NCI-H524 (cell line): ENCODE measurements at places on chromosomes 16 and 17.

- DNase-seq = no peak
Observed at GRCh38 chr16:66520406-66521170, 29.3 kb downstream of the TK2 start.

DNA sequence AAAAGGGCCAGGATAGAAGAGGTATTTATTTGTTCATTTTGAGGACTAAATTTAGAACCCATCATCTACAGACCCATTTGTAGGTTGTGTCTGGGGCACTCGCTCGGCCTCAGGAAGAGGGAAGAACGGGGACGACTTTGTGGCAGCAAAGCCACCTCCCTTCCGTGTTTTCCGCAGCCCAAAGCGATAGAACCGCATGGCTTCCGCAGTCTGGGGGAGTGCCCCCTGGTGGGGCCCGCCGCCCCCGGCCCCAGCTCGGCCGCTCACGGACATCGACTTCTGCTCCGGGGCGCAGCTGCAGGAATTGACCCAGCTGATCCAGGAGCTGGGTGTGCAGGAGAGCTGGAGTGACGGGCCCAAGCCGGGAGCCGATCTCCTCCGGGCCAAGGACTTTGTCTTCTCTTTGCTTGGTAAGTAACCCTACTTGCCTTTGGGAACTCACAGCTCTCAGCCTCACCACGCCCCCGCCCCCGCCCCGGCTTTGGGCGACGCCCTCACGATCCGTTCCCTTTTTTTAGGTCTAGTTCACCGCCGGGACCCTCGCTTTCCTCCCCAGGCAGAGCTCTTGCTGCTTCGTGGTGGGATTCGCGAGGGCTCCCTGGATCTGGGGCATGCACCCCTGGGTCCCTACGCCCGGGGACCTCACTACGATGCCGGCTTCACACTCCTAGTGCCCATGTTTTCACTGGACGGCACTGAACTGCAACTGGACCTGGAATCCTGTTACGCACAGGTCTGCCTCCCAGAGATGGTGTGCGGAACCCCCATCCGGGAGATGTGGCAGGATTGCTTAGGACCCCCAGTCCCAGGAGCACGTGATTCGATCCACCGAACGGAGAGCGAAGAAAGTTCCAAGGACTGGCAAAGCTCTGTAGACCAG, 681 bp downstream of the TMEM102 start:
- no peak for DNase-seq

DNA sequence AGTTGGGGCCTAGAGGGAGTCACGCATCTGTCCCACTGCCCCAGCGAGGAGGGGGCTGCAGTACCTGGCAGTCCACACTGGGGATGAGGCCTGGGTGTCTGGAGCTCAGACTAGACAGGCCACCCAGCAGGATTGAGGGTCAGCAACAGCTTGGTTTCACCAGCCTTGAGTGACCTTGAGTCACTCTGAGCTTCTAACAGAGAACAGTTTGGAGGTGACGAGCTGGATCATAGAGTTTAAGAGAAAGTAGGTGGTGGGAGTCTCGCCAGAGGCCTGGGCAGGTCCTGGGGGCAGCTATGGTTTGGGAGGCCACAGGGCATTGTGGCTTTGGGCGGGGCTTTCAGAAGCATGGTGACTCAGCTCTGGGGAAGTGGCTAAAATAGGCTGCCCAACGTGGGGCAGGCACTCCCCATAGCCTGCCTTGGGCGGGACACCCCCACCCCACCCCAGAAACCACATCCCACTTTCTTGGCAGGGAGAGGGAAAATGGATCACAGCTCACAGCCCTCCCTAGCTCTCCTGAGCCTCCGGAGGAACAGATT, 20.5 kb downstream of the CDC42EP4 start:
- DNase-seq = no peak

- peak; percentile 32 for DNase-seq
Observed at GRCh38 chr16:11526655-11527350, 59.9 kb downstream of the LITAF start.

GRCh38 chr16:74264811-74265210, 31.8 kb upstream of the PSMD7 start:
- DNase-seq = no peak

DNA sequence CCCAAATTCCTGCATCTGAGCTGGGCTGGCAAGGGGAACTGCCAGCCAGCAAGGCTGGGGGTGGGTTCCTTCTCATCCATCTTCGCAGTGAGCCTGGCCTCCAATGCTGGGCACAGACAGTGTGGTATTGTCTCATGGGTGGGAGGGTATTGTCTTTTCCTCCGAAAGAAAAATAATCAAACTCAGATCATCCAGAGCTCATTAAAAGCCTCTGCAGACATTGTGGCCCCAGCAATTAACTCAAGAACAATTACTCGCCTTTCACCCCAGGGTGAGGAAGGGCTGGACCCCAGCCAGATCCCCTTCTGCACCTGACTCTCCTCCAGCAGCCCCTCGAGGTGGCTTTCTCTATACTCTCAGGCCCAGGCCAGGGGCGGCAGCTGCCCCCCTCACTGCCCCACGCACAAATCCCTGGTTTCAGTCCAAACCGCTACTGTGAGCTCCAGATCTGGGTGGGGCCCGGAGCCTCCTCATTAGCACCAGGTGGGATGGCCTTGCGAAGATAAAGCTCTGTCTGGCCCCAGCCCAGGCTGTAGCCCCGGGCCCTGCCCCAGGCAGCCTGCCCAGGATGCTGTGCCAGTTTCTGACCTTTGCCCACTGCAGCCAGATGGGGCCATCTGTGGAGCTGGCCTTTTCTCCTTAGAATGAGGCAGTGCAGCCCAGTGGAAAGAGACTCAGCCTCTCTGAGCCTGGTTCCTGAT, 2.3 kb upstream of the KRT15 start:
- no peak for DNase-seq

GRCh38 chr17:81483862-81484194, 28.8 kb downstream of the ACTG1 start:
- DNase-seq = no peak

DNA sequence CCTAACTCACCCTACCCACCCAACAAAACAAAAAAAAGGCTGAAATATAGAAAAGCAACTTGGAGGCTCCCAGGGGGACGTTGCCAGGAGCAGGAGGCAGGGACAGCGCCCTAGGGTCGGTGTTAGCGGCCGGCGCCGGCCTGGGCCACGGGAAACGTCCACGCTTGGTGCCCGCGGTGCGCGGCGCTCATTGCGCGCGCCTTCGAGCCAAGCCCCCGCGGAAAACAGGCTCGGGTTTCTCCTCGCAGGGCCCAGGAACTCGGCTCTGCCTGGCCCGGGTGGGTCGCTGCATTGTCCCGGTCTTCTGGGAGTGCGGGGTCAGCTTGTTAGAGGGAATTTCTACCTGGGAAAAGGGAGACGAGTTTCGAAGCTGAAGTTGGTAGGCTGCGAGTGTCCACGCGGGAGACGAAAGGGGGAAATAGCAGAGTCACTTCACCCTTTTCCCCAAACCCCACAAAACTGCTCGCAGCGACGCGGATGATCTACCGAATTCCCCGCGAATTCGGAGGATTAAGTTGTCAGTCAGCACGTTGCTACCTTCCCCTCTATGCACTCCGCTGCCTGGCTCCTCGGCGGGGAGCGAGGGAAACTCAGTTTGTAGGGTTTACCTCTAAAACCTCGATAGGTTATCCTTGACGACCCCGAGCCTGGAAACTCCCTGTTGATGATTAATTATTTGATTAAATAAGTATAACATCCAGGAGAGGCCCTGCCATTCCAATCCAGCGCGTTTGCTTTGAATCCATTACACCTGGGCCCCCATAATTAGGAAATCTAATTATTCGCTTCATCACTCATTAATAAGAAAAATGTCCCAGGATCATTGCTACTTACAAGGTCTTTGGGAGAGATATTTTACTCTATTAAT, 751 bp upstream of the FOXC2 start:
- no peak for DNase-seq

- no peak for DNase-seq
Observed at GRCh38 chr17:70454377-70454776, 285.0 kb downstream of the KCNJ2 start.

- no peak for DNase-seq
Observed at GRCh38 chr16:83118365-83118764, 491.6 kb downstream of the CDH13 start.

DNA sequence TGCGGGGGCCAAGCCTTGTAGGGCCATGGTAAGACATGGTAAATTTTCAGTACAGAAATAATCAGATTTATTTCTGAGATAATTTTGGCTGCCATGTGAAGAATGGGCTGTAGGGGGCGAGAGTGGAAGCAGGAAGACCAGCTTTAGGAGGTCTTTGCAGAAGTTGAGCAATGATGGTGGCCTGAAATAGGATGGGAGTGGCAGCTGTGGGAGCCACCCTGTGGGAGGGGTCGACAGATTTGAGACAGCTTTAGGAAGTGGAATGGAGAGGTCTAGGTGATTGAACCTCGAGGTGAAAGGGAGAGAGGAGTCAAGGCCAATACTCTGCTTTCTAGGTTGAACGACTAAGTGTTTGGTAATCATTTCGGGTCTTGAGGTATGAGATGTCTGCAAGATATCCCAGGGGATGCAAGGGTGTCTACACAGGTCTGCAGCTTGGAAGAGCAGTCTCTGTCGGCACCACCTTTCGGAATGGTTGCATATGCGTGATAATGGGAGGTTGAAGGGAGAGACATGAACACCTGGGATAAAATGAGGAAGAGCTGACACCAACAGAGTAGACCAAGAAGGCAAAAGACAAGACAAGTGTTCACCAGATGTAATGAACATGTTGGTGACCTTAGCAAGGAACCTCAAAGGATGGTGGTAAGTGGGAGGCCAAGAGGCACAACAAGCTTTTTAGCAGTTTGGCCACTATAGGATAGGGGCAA, 4.2 kb upstream of the ATXN7L3 start:
- DNase-seq = peak; percentile 59

GRCh38 chr16:19907161-19907992, 22.7 kb upstream of the GPRC5B start:
- DNase-seq = peak; percentile 77

- no peak for DNase-seq
Observed at GRCh38 chr16:29649588-29650494, 13.2 kb upstream of the SPN start.

DNA sequence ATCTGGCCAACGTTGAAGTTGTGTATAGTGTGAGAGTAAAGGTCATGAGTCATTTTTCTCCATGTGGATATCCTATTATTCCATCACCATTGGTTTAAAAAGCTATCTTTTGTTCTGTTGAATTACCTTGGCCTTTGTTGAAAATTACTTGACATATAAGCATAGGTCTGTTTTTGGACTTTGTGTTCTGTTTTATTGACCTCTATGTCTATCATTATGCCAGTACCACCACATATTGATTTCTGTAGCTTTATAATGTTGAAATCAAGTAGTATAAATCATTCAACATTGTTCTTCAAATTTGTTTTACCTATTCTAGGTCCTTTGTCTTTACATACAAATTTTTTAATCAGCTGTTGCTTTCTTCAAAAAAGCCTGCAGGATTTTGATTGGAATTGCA, 58.5 kb downstream of the NLK start:
- DNase-seq = no peak

- DNase-seq = no peak
Observed at GRCh38 chr16:84369938-84370627, 1.7 kb downstream of the ATP2C2 start.

- DNase-seq = no peak
Observed at GRCh38 chr17:40794466-40794865, 5.3 kb downstream of the KRT28 start.

GRCh38 chr17:38877130-38877851, 7.4 kb downstream of the LASP1 start:
- no peak for DNase-seq

- no peak for DNase-seq
Observed at GRCh38 chr17:17950806-17951205, 21.4 kb downstream of the TOM1L2 start.

DNA sequence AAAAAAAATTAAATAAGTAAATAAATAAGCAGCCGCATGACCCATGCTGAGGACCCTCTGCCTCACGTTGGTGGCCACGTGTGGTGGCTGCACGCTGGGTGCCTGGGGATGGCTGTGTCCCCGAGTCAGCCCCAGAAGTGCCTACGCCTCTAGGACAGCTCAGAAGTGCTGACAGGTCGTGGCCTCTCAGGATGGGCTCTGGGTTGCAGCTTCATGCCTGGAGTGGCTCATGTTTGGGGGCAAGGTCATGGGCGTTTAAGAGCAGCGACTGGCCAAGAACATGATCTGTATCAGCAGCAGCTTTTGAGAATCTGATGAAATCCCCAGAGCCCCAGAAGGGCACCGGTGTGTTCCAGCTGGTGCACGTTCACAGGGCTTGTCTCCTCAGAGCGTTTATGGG, 26.8 kb upstream of the CAPN15 start:
- DNase-seq = no peak

DNA sequence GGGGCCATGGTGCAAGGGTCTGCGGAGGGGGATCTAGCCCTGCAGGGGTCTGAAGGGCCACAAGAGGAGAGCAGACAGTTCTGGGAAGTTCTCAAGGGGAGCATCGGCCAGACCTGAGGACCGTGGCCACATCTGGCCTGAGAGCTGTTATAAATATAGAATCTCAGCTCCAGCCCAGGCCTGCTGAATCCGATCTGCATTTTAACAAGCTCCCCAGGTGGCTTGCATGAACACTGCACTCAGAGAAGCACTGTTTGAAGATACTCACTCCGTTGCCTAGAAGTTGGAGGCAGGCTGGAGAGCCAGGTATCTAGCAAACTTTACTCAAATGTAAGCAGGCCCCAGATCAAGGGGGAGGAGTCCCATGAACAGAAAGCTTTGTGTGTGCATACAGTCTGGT, 61.3 kb downstream of the NKD1 start:
- DNase-seq = no peak

GRCh38 chr17:55233840-55234239, 30.9 kb upstream of the HLF start:
- no peak for DNase-seq

- peak; percentile 80 for DNase-seq
Observed at GRCh38 chr16:58506241-58507194, 6.6 kb downstream of the NDRG4 start.

DNA sequence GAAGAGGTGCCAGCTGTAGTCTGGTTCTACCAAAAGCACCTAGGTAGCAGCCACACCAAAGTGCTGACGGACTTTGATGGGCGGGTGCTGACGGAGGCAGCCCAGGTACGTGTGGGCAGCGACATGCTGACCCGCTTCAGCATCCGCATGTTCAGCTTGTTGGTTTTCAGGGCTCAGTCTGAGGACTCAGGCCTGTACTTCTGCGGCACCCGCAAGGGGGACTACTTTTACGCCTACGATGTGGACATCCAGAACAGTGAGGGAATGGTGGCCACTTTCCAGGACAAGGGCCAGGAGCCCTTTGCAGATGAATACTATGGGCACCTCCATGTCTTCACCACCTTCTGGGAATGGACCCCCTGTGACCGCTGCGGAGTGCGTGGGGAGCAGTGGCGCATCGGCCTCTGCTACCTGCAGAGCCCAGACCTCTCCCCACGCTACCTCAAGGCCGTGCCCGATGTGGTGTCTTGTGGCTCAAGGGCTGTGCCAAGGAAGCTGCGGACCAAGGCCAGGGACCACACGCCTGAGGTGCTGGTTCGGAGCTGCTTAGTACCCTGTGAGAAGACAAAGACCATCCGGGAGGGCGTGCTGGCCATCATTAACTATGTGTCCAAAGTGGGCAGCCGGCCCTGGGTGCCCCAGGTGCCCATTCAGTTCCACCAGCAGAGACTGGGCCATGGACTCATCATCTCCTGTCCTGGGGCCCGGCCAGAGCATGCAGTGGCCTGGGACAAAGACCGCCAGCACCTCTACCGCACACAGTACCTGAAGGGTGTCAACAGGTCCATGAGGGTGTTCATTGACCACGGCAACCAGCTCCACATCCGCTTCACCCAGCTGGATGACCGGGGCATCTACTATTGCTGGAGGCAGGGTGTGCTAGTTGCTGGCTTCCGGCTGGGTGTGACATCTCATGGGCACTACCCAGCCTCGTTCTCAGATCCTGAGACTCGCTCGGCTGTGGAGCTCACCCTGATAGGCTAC, 5.0 kb upstream of the EFTUD2 start:
- no peak for DNase-seq

GRCh38 chr17:13024016-13024415, 6.2 kb upstream of the ELAC2 start:
- peak; percentile 49 for DNase-seq
